ENCODE measurements at places on chromosomes 11 and 22. TPM values are rescaled to one million over a fixed set of nuclear protein-coding genes. Genes with fewer than 3 reads are reported as not detected.

The NAGA gene
- 24.6 TPM for total RNA-seq

The FSHB gene
- total RNA-seq: not detected

The MYEOV gene
- total RNA-seq: not detected

The AIFM3 gene
- total RNA-seq: 1.3 TPM

The ME3 gene
- total RNA-seq: 16.1 TPM

The TSPAN32 gene
- 5.0 TPM for total RNA-seq

The TNNI2 gene
- 2.4 TPM for total RNA-seq

The SYT8 gene
- 2.6 TPM for total RNA-seq

GRCh38 chr11:85096939-85097338 is 530.2 kb downstream of the DLG2 start:
- DNase-seq: no peak

GRCh38 chr11:108933630-108934029 is 268.8 kb downstream of the DDX10 start:
- no peak for DNase-seq

DNA sequence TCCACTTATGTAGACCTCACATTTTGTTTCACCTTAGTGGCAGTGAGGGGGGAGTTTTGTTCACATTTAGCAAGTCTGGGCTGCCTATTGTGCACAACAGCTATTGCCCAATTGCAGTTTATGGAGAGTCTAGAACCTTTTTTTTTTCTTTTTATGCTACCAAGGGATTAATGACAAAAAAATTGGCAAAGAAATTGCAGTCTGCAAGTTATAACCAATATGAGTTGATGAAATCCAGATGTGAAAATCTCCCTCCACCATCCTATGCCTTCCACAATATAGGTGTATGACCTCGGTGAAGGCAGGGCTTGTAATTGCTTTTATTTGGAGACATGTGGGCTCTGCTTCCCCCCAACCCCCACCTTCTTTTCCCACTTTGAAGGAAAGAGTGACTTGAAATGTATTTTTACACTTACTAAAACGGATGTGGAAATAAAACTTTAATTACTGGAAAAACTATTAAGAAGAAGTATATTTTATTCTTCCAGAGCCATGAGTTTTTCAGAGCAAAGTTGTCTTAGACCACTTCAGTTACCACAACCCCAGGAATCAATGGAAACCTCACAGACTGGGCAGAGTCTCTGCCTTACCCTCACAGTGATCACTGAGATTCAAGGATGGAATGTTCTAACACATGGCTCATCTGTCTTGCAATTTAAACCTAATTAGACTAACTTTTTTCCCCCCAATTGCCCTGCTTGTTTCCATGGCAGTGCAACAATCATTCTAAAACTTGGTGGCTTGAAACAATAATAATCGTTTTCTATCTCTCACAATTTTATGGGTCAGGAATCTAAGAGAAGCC is 120.8 kb upstream of the SLC5A12 start:
- DNase-seq: peak; percentile 18

- DNase-seq: no peak
Measured at GRCh38 chr11:123429336-123429735, 733 bp upstream of the GRAMD1B start.

DNA sequence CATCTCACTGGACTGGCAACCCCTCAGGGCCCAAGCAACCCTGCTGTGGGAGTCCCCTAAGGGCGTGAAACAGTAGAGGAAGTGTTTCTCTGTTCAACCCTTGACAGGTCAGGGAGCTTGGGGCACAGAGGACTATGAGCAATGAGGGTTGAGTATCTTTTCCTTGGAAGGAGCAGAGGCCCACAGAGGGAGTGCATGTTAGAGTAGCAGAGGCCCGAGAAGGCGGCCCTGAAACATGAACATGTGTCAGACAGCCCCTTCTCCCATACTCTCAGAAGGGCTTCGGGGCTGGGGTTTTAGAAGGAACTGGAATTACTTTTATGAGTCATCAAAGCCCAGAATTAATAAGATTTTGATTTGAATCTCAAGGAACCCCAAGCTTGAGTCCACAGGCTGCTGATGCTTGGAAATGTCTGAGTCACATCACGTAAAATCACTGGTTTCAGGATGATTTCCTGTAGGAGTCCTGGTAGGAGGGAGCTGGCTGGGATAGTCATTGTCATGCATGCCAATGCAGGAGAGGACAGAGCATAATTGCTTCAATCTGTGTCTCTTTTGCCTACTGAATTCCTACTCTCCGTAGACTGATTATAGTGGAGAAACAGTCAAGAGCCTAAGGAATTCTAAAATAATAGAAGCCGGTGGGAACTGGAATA is 22.6 kb downstream of the C11orf71 start:
- DNase-seq: peak; percentile 15

- DNase-seq: no peak
Measured at GRCh38 chr11:104091281-104092096, 55.0 kb downstream of the DDI1 start.

DNA sequence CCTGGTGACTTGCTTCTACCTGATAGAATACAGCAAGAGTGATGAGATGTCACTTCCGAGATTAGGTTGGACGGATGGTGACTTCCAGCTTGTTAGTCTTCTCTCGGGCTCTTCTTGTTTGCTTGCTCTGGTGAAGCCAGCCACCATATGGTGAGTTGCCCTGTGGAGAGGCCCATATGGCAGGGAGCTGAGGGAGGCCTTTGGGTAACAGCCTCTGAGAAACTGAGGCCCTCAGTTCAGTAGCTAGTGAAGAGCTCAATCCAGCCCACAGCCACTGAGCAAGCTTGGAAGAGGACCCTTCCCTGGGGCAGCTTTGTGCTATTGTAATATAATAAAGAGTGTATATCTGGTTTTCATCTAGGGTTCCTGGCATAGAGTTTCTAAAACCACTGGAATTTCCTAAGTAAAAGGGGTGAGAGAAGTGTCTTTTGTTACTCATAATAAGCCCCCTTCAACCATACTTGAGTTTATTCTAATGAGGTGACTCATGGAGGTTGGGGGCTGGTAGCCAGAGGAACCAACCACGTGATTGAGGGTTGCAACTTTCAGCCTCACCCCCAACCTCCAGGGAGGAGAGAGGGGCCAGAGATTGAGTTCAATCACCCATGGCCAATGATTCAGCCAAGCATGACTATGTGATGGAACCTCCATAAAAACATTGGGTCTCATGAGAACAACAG is 8.0 kb upstream of the TPCN2 start:
- DNase-seq: no peak

DNA sequence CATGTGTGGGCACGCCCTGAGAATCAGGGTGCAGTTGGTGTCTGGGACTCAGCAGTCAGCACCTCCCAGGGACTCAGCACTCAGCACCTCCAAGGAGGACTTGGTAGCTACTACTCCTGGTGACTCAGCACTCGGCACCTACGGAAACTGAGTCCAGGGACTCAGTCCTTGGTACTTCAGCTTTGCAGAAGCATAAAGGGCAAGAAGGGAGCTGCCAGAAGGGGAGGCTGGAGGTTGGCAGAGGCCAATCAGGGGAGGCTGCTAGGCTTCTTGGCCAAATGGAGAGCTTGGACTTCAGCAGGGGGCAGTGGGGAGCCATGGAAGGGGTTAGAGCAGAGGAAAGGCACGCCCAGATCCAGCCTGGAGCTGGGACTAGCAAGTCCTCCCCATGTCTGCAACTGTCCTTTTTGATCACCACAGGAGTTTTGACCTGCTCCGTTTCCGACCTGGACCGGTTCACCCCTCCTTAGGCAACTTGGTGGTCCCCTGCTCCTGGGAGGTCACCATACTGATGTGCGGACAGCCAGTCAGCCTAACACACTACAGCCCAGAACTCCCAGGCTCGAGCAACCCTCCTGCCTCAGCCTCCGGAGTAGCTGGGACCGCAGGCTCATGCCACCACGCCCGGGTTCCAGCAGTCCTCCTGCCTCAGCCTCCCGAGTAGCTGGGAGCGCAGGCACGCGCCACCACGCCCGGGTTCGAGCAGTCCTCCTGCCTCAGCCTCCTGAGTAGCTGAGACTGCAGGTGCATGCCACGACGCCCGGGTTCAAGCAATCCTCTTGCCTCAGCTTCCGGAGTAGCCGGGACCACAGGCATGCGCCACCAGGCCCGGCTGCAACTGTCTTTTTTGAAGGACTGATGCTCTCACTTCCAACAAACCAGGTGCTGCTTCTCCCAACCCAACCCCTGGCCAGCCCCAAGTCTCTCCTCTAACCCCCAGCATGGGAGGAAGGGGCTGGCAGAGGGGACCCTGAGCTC is 1.5 kb downstream of the ANO9 start:
- no peak for DNase-seq

GRCh38 chr11:28447226-28447625 is 339.0 kb downstream of the METTL15 start:
- no peak for DNase-seq
